ENCODE measurements at places on chromosomes 2 and 18. TPM values are rescaled to one million over a fixed set of nuclear protein-coding genes. Genes with fewer than 3 reads are reported as not detected.

PPP1R1C gene
- 3.7 TPM for total RNA-seq

- DNase-seq, result no peak
Measured at GRCh38 chr2:37349231-37349860, 4.9 kb downstream of the QPCT start.

- DNase-seq, result no peak
Measured at GRCh38 chr2:188787658-188788240, 186.4 kb upstream of the COL3A1 start.

GRCh38 chr18:48310353-48310752 lies 98.8 kb downstream of the ZBTB7C start:
- no peak for DNase-seq

DNA sequence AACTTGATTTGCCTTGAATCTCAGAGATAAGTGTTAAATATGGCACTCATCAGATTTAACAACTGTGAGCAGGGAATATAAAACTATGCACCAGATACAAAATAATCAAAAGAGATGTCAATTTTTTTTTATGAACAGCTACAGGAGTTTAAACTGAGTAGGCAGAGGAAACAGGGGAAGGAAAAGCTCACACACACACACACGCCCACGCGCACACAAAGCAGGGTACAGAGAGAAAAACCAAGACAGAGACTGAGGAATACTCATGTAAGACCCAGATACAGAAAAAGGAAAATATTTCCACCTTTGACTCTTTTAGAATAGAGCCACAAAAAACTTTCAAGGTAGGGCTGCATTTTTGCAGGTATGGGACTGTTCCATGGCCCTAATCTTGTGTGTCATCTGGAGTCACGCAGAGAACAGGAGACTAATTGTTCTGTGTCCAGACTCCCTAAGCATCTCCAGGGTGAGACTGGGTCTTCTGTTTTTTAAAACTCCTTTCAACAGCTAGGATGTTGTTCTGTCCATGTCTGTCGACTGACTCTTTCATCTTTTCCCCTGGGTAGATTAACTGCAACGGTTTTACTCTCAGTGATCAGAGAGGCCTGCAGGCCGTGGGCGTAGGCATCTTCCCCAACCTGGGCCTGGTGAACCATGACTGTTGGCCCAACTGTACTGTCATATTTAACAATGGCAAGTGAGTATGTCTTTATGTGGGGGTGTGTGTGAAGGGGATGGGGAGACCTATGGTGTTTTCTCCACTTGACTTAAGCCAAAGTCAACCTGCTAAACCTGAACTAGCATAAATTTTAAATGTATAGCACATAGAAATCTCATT lies 23.0 kb downstream of the SMYD1 start:
- DNase-seq, result no peak

GRCh38 chr2:191927319-191927867 lies 80.5 kb upstream of the CAVIN2 start:
- no peak for DNase-seq

- DNase-seq, result peak; percentile 57
Measured at GRCh38 chr18:5895299-5895875, at the start of gene TMEM200C. Gene TMEM200C (minus strand): TSS chr18:5895522. CDS start chr18:5892063, 3,459 bp downstream.

DNA sequence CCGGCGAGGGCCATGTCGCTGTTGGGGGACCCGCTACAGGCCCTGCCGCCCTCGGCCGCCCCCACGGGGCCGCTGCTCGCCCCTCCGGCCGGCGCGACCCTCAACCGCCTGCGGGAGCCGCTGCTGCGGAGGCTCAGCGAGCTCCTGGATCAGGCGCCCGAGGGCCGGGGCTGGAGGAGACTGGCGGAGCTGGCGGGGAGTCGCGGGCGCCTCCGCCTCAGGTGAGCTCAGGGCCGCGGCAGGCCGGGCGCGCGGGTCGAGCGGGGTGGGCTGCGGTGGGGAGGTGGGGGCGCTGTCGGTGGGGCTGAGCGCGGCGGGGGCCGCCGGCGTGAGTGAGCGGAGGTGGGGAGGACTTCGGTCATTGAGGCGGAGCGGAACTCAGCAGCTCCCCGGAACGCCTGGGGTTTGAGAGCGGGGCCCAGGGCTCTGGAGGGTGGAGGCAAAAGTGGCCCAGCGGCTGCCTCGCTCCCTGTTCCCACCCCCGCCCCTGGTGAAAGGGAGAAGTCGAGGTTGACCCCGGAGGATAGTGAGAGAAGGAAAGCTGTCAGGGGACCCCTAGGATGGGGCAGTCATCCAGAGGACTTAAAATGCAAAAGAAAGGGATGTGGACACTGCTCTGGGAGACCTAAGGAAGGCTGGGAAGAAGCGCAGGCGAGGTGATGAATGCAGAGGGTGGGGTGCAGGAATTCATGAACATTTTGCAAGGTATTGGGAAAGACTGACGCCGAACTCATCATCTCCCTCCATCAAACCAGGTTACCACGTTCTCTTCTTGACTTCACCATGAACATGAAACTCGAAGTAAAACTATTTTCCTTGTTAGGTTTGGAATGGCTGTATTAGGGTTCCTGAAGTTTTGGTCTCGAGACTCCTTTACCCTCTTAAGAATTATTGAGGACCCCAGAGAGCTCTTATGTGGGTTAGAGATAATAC lies 633 bp downstream of the MALT1 start:
- peak; percentile 75 for DNase-seq

- DNase-seq, result no peak
Measured at GRCh38 chr2:191053256-191053655, 39.3 kb upstream of the STAT1 start.

- DNase-seq, result no peak
Measured at GRCh38 chr2:203451689-203452088, 83.4 kb downstream of the RAPH1 start.

DNA sequence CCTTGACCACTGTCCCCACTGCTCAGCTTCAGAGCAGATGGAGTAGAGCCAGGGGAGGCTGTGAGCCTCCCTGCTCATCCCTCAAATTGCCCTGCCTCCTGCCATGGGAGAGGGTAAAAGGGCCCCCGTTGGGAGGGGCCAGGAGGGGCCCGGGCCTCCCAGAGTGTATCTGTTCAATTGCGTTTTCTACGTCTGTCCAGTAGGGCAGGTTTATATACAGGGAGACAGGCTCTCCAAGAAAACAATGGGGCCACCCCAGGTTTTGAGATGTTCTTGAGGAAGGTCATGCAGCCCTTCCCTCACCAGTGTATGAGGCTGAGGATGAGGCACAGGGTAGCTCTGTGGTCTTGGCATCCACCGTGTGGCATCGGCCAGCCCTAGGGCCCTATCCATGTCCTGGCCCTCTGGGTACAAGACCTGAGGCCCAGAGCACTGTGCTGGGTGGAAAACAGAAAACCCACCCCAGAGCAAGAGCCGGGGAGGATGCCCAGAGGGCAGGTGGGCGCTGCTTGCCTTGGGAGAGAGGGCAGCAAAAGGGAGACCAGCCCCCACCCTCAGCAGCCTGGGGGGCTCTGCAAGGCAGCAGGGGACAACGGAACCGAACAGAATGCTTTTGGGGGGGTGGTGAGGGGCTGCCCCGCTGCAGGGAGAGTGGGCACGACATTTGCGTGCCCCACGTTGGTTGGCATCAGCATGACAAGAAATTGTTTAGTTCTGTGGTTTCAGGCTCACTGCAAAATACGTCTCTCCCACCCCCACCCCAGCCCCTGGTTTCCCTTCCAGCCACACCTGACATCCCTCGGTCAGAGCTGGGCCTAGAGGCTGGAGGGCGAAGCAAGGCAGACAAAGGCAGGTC lies 141.5 kb downstream of the ACOXL start:
- no peak for DNase-seq
